HEK293T (cell line): ENCODE measurements at places on chromosomes 1 and 21.
A peak's percentile ranks its signal among the peaks of the same experiment; 100 is the strongest.

DNA sequence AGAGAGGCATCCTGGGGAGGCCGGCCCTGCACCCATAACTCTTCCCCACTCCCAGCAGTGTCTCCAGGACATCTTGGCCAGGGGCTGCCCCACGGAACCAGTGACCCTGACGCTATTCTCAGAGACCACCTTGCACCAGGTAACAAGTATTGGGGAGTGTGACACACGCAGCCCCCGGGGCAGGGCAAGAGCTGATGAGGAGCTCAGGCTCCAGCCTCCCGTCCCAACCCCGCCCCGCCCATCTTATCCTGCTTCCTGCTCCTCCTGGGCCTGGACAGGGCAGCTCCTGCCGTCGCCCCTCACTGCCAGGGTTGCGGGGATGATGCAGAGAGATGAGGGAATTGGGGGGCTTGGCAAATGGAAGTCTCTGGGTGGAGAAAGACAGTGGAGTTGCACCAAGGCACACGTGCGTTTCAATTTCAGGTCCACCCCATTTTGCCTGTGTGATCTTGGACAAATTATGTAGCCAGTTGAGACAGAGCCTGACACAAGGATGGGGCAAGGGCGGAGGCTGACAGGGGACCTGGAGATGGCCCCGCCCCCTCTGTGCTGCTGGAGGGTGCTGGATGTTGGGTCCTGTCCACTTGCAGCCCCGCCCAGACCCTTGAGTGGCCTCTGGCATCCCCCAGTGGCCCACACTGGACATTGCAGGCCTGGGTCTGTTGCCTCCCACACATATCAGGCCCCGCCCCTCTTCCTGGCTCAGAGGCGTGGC lies 10.7 kb downstream of the CLCNKA start:
- DNase-seq: peak; percentile 92

DNA sequence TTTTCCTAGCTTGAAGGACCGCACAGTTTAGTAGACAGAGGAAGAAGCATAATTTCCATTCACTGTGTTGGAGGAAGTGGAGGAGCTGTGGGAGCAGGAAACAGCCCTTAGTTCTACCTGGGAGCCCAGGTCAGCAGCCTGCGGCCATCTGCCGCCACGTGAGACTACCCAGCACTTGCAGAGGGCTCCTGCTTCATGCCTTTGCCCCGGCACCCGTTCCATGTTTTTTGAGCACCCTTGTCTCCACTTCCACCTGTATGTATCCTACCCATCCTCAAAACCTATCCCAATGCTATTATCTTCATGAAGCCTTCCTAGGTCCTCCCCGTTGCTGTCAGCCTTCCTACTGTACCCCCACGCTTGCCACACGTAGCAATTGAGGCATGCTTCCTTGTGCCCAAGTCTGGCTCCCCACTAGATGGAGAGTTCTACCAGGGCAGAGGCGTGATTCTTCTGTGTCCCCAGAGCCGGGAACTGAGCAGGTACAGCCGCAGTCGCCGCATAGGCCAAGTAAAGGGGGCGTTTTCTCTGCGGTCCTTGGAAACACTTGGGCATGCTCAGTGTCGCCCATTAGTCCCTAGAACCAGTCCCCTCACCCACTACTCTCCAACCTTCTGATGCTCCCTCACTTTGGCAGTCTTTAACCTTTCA lies 1.9 kb downstream of the SLC6A9 start:
- peak; percentile 56 for DNase-seq

DNA sequence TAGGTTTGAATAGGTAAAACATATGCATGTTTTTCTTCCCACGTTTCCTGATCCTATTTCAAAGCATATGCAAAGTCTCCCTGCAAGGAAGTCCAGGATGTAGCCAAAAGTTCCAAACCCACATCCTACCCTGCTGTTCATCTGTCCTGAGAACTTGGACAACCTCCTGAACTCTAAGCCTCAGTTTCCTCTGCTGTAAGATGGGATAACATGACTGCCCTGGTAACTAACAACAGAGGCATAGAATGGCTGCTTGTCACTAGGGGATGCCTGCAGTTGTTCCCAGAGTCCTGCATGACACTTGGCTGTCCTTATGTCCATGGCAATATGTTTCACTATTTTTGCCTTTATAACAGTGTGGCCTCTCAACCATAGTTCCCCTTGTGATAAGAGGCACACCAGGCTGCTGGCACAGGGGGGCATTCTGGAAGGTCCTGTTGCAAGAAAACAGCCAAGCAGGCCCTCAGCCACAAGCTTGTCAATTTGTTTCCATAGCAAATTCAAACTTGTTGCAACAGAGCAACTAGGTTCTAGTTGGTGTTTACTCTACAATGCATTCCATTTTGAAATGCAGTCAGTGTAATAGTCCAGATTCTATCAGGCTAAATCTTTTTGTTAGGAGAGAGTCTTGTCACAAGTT lies 1.5 kb upstream of the HDGF start:
- no peak for DNase-seq

- DNase-seq: no peak
These were observed 30.2 kb downstream of the OPTC start for GRCh38 chr1:203524152-203524551.

GRCh38 chr1:43499898-43500297 lies 30.8 kb upstream of the PTPRF start:
- DNase-seq: no peak

GRCh38 chr1:63902844-63903589 lies 129.2 kb downstream of the ROR1 start:
- DNase-seq: no peak

DNA sequence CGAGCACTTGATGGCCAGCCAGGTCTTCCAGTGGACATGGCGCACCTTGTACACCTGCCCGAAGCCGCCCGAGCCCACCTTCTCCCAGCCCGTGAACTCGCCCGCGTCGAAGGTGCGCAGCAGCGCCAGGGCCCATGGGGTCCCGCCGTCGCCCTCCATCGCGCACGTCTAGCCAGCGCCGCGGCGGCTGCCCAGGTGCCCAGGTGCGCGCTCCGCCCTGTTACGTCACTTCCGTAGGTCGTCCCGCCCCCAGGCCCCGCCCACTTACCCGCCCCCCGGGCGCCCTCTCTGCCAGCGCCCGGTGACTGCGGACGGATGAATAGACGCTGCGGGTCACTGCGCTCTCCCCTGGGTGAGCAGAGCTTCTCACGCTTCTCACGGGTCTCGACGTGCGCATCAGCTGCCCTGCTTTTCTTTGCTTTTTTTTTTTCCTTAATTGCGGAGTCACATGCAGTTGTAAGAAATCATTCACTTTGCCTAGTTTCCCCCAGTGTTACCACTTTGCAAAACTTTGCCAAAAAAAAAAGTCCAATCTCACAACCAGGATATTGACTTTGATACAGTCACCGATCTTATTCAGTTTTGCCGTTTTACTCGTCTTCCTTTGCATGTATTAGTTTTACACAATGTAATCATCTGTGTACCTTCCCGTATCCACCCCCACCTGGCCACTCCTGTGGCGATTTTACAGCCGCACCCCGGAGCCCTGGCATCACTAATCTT lies at the start of gene RIPK4:
Gene RIPK4 (minus strand): TSS at position 170 of the 723 bp plus-strand sequence. CDS start 11 bp downstream, at position 159.
- DNase-seq: peak; percentile 88

- DNase-seq: peak; percentile 84
These were observed 10.7 kb downstream of the RAB42 start for GRCh38 chr1:28602536-28603439.

DNA sequence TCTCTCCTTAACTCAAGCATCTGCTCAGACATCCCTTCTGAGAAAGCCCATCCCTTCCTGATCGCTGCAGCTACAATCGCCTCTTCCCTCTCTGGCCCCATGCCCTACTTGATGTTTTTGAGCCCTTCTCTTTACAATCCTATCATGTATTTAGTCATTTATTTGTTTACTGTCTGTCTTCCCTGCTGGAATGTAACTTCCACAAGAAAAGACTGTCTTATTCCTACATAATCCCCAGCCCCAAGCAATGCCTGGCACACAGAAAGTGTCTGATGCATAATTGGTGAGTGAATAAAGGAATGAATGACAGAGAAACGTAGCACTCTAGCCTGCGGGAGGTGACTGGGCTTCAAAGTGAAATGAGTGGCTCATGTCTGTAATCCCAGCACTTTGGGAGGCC lies 25.4 kb downstream of the ECE1 start:
- DNase-seq: no peak

GRCh38 chr1:20446796-20447195 lies 39.2 kb downstream of the CAMK2N1 start:
- DNase-seq: no peak

GRCh38 chr1:15501208-15502032 lies 22.6 kb downstream of the CASP9 start:
- peak; percentile 84 for DNase-seq

GRCh38 chr1:67740543-67740942 lies 55.5 kb downstream of the GADD45A start:
- DNase-seq: no peak

- no peak for DNase-seq
These were observed 48.0 kb upstream of the COG2 start for GRCh38 chr1:230594214-230594773.

DNA sequence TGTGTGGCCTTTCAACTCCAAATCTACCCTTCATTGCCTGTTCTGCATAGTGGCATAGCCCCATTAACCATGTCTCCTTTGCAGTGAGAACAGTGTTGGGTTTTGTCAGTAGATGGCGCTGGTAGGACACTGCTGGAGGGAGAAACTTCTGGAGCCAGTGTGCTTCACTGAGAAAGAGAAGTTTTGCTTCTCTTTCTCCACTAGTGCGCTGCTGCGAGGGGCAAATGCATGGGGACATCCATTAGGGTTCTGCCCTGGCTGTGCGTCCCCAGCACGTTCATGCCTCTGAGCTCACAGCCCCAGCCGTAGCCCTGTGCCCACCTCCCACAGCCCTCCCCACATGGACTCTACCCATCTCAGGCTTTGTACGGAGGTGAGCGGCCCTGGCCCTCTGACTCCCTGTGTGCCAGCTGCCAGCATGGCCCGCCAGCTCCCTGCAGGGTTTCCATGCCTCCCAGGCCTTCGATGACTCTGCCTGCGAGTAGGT lies 53.1 kb downstream of the RIMS3 start:
- peak; percentile 75 for DNase-seq

DNA sequence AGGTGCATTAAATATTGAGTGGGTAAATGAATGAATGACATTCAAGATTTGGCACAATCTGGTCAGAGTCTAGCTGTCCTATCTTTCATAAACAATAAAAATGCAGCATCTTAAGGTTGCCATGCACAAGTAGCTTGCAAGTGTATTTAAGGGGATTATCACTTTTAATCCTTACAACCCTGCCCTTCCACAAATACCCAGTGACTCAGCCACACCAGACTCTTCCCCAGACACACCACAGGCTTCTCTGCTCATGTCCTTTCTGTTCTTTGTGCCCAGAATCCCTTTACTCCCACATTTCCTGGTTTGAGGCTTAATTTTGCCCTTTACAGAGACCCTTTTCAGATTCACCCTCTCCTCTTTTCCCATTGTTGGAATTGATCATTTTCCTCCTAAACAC lies 59.8 kb downstream of the KIRREL1 start:
- no peak for DNase-seq

DNA sequence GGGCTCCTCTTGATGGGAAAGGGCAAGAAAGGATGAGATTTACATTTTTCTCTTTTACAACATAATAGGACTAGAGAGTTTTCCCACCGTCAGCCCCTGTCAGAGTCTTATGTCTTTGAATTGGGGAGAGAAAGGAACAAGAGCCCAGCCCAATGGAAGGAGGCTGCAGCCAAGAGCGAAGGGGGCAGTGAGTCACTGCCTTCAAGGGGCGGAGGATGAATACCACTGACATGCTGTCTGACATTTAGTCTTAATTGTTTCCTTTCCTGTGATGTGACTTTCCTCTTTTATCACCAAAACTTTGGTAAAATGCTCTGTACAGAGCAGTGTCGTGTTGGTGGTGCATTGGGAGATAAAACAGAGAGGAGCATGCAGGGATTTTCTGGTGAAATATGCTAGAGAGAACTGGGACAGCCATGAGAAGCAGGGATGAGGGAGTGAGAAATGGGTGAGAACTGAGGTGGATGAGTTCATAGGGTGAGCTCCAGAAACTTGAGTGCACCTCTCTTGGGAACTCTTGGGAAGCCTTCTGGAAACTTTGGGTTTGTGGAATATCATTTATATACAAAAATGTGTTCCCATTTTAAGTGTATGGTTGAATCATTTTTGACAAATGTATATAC lies 179.9 kb upstream of the FGGY start:
- DNase-seq: no peak

DNA sequence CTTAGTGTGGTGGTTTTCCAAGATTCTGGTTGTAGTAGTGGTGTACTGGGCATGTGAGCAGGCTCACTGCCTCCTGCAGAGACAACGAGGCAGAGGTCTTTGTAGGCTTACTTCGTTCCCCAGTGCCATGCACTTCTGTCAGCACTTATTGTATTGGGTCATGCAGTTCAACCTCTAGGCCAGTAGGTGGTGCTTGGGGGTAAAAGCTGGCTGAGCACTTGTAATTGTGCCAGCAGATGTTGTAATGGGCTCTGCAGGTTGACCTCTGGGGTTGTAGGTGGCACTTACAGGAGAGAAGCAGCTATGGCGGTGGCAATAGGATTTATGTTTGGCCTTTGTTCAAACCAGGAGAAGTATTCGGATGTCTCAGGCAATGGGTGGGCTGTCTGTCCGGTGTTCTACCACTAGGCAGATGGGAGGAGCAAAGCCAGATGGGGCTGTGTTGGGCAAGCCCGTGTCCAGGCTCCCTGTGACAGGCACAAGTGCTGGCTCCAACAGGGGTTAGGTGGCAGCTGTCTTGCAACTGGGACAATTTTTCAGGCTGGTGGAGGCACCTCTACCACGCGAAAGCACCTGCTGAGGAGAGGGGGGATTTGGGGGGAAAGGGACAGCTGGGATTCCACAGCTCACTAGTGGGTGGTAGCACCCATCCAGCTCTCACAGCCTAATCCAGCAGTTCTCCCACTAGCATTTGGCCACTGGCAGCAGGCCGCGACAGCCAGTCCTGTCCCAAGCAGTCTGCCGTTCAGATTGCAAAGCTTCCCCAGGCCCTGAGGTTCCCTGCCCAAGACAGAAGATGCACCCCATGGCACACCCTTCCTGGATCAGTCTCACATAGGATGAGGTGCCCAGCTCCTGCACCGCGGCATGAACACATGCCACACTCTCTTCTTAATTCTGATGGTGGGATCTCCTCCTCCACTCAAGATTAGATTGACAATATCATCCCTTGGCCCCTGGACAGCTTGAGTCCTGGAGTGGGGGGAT lies 274.5 kb downstream of the CTH start:
- DNase-seq: peak; percentile 79

- DNase-seq: no peak
These were observed 127.8 kb upstream of the ESRRG start for GRCh38 chr1:216851073-216851472.

DNA sequence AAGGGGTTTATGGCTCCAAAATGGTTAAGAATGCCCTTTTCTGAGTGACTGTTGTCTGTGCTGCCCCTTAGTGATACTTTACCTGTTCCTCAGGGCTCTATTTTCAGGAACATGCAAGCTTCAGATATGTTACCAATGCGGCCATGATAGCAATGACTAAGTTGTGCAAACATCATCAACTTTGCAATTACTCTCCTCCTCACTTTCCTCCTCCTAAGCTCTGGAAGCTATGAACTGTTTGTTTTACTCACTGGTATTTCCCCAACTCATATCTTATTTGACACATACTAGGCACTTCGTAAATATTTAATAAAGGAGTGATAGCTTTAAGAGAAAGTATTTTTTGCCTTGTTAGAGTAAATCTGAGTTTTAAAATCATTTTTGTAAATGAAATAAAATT lies 53.8 kb downstream of the RWDD3 start:
- DNase-seq: no peak
